ENCODE measurements at places on chromosomes 7 and 10. TPM values are rescaled to one million over a fixed set of nuclear protein-coding genes. Genes with fewer than 3 reads are reported as not detected.

OR13A1 gene
- total RNA-seq = not detected

PLAU gene
- 4.8 TPM for total RNA-seq

NKX2-3 gene
- total RNA-seq = not detected

UBTD1 gene
- 0.77 TPM for total RNA-seq
